ENCODE measurements at places on chromosomes 5 and 9. TPM values are rescaled to one million over a fixed set of nuclear protein-coding genes. Genes with fewer than 3 reads are reported as not detected.

Gene MCIDAS
- total RNA-seq = 0.32 TPM

Gene PCDHGA3
- 4.6 TPM for total RNA-seq

Gene OR13C5
- total RNA-seq = not detected

Gene OGN
- 822 TPM for total RNA-seq

Gene PRKAA1
- 151 TPM for total RNA-seq

Gene EPB41L4B
- total RNA-seq = 6.0 TPM

Gene CCDC180
- total RNA-seq = 10.0 TPM

Gene POU5F2
- total RNA-seq = 10.5 TPM

Gene C1QTNF2
- total RNA-seq = 17.1 TPM

Gene PCDHA1
- total RNA-seq = 0.21 TPM

Gene ITK
- 1.1 TPM for total RNA-seq

Gene TNFSF8
- total RNA-seq = 2.3 TPM

Gene IL5
- not detected for total RNA-seq

Gene C1QTNF3
- total RNA-seq = 87.9 TPM

Gene SLCO6A1
- not detected for total RNA-seq

Gene SPAG8
- 1.9 TPM for total RNA-seq

Gene FOXD4L3
- not detected for total RNA-seq

Gene MLANA
- total RNA-seq = not detected

Gene TMOD1
- 9.3 TPM for total RNA-seq

Gene PITX1
- 50.1 TPM for total RNA-seq

Gene LRRC19
- total RNA-seq = 0.11 TPM

Gene MELK
- total RNA-seq = 18.9 TPM

Gene CERCAM
- total RNA-seq = 50.3 TPM

Gene TSTD2
- 23.5 TPM for total RNA-seq

Gene DRD1
- 4.2 TPM for total RNA-seq

Gene SLC6A18
- not detected for total RNA-seq

Gene PCDHGA12
- 7.8 TPM for total RNA-seq

Gene AJM1
- total RNA-seq = 0.69 TPM

Gene LTC4S
- total RNA-seq = 1.8 TPM

Gene SIGMAR1
- 18.2 TPM for total RNA-seq

Gene DND1
- total RNA-seq = not detected

Gene CFAP77
- total RNA-seq = not detected

Gene HMGXB3
- 24.3 TPM for total RNA-seq

Gene GLRA1
- not detected for total RNA-seq

Gene RECK
- total RNA-seq = 31.2 TPM

Gene ISL1
- total RNA-seq = 7.9 TPM

Gene NIPAL4
- total RNA-seq = 5.0 TPM

Gene PHF24
- 0.69 TPM for total RNA-seq

Gene GBGT1
- 5.8 TPM for total RNA-seq

Gene ARID3C
- total RNA-seq = not detected

Gene PLCXD3
- total RNA-seq = 0.42 TPM

Gene PRSS3
- not detected for total RNA-seq

Gene CDC25C
- total RNA-seq = 6.1 TPM

Gene ADGRV1
- 6.6 TPM for total RNA-seq

Gene STXBP1
- 13.7 TPM for total RNA-seq

Gene FGF10
- 21.2 TPM for total RNA-seq

Gene RLN1
- total RNA-seq = 0.42 TPM

Gene PCDHGB7
- 10.4 TPM for total RNA-seq

Gene IFNA2
- not detected for total RNA-seq

Gene NMUR2
- not detected for total RNA-seq

Gene GTF3C5
- 23.2 TPM for total RNA-seq

Gene BTNL8
- total RNA-seq = not detected

Gene MYOZ3
- total RNA-seq = 3.2 TPM

Gene PCDHA5
- 0.69 TPM for total RNA-seq
